ELF-1 (cell line): ENCODE measurements at places on chromosomes 5 and 9.

GRCh38 chr9:73152543-73152844, 829 bp downstream of the ANXA1 start:
- DNase-seq, result no peak

GRCh38 chr9:89801341-89801740, 196.5 kb downstream of the GADD45G start:
- DNase-seq, result no peak

GRCh38 chr5:175123542-175123941, 320.4 kb downstream of the DRD1 start:
- no peak for DNase-seq

DNA sequence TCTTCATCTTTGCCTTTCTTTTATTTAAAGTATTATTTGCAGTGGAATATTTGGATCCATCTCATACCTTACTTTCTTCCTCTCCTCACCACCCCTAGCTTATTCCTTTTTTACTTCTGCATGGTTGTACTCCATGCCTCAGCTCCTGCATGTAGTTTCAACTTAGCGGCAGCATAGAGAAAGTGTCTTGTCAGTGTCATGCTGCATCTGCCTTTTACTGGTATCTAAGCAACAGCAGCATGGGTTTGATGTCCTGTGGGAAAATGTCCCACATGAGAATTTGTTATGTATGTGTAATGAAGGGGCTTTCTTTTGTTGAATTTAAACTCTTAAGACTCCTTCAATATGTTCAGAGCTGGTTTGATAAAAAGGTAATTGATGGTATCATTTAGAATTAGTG, 20.6 kb downstream of the TCERG1 start:
- DNase-seq, result no peak

- no peak for DNase-seq
Measured at GRCh38 chr5:96995419-96995818, 59.5 kb downstream of the LNPEP start.

GRCh38 chr9:34479431-34479866, 20.8 kb downstream of the DNAI1 start:
- DNase-seq, result no peak

DNA sequence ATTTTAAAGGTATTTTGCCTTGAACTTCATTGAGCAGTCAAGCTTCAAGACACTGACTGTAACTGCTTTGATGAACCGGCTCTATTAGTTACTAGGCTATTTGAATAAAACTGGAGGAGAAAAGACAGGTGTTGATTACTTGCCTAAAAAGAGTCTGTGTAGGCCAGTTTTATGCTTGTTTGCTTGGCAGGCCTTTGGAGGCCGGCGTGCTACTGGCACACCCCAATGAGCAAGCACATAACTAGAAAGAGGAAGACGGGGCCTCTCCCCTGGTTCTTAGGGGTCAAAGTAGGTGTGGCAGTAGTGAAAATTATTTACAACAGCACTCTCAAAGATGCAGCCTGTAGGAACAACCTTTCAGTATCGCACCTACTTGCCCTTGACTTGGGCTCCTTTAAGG, 2.1 kb upstream of the ZFR start:
- no peak for DNase-seq

DNA sequence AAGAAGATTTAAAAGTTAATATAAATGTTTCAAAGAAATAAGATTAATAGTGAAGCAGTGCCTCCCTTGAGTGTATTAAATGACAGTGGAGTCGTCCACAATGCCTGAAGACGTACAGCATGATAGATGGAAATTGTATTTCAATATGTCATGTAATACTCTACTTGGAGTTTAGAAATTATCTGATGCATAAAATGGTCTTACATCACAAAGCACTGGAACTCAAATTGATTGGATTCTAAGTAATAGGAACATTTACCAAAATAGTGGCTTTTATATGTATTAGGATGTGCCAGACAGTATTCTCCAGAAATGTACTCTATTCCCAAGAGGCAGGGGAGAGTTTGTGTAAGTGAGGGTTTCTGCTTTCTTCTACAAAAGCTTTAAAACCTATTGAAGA, 49.4 kb downstream of the CDH10 start:
- DNase-seq, result no peak

- DNase-seq, result no peak
Measured at GRCh38 chr9:94031380-94031779, 52.9 kb upstream of the PTPDC1 start.

- DNase-seq, result no peak
Measured at GRCh38 chr5:1719860-1720259, 79.8 kb downstream of the MRPL36 start.

GRCh38 chr5:163730206-163730756, 224.9 kb downstream of the MAT2B start:
- no peak for DNase-seq

DNA sequence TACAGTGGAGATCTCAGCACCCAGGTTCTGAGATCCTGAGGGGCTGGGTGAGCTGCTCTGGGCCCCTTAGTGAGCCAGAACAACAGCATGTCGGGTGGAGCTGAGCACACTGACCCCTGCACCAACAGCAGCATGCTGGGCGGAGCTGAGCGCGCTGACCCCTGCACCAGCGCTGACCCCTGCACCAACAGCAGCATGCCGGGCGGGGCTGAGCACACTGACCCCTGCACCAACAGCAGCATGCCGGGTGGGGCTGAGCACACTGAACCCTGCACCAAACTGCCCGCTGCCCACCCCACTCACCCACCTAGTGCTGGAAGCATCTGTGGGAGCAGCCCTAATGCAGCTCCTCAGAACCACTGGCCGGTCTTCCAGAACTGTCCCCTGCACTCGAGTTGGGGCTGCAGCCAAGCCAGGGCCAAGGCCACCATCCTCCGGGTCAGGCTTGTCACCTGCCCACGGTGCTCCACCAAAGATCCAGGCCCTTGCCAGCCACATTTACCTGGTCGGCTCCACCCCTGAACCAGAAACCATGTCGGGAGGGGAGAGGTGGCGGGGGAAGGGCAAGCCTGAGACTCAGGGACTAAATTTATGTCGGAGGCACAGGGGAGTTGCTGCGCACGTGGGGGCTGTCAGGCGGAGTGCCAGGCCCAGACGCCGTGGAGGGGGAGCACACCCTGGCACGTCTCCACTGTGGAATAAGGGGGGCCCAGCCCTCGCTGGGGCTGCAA, 80.3 kb downstream of the ADAMTS2 start:
- no peak for DNase-seq

- no peak for DNase-seq
Measured at GRCh38 chr5:30324083-30324482, 869.4 kb upstream of the CDH6 start.

- DNase-seq, result no peak
Measured at GRCh38 chr5:77396017-77396416, 96.1 kb downstream of the WDR41 start.

- DNase-seq, result no peak
Measured at GRCh38 chr5:1231354-1231905, 6.2 kb downstream of the SLC6A18 start.

DNA sequence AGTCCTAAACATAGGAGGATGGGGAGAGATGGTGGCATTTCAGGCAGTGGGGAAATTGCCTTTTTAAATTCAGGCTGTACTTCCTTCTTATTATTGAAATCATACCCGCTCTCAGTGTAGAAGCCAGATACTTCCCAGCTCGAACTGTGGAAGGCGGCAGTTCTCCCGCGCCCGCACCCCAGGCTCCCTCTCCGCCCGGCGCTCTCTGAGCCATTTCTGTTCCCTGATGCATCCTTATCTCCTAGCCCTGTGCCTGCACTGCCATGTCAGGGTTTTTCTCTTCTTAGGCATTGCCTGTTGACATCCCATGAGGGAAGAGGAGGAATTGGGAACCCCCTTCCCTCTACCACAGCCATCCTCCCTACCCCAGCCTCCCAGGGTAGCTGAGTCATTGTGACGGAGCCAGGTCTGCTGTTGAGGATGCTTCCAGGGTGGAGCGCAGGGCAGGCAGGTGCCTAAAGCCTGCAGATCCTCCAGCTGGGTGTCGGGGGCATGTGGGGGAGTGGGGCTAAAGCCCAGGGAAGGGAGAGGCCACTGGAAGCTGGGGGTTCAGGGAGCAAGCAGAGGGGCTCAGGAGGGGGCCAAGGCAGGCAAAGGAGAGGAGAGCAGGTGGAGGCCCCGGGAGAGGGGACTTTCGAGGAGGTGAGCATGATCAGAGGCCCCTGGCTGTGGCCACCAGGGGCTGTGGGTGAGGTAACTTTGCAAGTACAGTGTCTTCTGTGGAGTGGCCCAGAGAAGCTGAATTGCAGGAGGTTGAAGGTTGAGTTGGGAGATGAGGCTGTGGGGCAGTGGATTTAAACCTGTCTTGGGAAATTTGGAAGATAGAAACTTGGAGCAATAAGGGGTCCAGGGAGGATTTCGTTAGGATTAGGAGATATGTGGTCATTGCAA, 16.2 kb downstream of the LAMC3 start:
- no peak for DNase-seq

GRCh38 chr9:76341616-76342015, 52.6 kb downstream of the RFK start:
- no peak for DNase-seq

DNA sequence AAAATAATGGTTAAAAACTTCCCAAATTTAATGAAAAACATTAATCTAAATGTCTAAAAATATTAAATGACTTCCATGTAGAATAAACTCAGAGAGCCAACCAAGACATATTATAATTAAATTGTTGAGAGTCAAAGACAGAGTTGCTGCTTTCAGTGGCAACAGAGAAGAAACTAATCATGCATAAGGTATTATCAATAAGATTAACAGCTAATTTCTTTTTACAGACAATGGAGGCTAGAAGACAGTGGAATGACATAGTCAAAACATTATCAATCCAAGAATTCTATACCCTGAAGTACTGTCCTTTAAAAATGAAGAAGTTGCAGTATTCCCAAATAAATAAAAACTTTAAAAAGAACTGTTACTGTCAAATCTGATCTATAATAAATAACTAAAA, 268.7 kb downstream of the IRX2 start:
- DNase-seq, result no peak

- no peak for DNase-seq
Measured at GRCh38 chr9:21611891-21612290, 129.8 kb upstream of the IFNE start.

DNA sequence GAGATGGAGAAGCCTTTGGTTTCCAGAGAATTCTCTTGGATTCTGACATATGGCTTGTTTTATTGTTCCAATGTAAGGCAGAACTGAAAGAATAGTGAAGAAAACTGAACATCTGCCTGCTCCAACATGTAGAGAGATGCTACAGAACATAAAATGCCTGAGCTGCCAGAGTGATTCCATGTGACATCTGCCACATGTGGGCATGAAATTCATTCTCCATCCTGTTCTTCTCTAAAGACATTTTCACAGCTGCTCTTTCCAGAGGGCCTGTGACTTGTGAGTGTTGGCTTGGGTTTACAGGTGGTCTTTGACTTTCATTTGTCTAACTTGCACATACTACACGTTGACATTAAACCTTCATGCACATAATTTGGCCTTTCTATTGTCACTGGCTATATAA, 33.7 kb upstream of the TXN start:
- DNase-seq, result no peak

GRCh38 chr5:135497971-135498636, 37.7 kb downstream of the NEUROG1 start:
- DNase-seq, result no peak

GRCh38 chr9:125984461-125984860, 237.3 kb downstream of the PBX3 start:
- no peak for DNase-seq

- no peak for DNase-seq
Measured at GRCh38 chr5:35478856-35479682, 138.6 kb upstream of the SPEF2 start.

- DNase-seq, result no peak
Measured at GRCh38 chr9:86349271-86349670, 4.9 kb downstream of the TUT7 start.
